Body of pancreas (tissue), 4 donors: ENCODE measurements at places on chromosomes 6 and 20.

GRCh38 chr6:29142309-29142708, 28.4 kb upstream of the OR2J2 start:
- no peak for DNase-seq

GRCh38 chr6:16844183-16844582, 82.9 kb upstream of the ATXN1 start:
- DNase-seq, result no peak

DNA sequence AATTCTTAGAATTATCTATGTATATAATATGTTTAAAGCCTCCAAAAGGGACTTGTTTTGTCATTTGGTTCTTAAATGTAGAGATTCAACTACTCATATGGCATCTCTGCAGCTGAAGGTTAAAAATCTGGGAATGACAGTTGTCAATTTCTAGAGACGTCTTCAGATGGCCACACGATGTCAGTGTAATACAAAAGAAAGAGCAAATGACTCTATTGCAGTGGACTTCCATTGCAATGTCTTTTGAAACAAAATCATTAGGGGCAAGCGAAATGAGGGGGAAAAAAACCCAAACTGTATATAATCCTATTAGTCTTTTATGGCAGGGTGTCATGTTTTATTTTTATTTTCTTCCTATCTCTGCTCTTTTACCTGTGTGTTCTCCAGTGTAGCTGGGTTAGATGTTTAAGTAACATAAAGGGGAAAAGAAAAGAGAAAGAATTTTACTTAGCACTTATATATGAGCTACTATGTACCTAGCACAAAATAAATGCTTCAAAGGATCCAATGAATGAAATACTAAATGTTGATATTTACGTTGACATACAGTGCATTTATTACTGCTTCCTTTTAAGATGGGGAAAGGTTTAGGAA, 26.2 kb downstream of the CCN2 start:
- DNase-seq, result no peak

- no peak for DNase-seq
Measured at GRCh38 chr20:20277894-20278335, 90.0 kb upstream of the INSM1 start.

GRCh38 chr6:147808640-147809039, 300.1 kb downstream of the SAMD5 start:
- no peak for DNase-seq

- no peak for DNase-seq
Measured at GRCh38 chr20:31897541-31897940, 27.1 kb downstream of the TTLL9 start.
